ENCODE measurements at places on chromosomes 1 and 21.

- DNase-seq, result no peak
These were observed 3.2 kb downstream of the RAP1GAP start for GRCh38 chr1:21665711-21666575.

DNA sequence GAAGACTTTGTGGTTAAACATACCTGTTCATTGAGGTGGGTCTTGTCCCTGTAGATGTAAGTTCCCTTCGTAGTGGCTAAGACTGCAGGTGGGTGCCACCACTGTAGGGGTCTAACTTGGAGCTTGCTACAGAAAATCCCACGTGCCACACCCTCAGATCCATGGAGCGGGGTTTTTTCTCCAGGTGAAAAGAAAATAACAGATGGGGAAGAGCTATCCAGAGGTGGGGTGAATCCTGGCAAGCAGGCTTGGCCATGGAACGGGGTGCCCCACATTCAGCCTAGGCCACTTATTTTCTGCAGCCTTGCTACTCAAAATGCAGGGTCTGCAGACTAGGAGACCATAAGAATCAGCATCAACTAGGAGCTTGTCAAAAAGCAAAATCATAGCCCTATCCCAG is 24.0 kb downstream of the EXOC8 start:
- DNase-seq, result no peak

DNA sequence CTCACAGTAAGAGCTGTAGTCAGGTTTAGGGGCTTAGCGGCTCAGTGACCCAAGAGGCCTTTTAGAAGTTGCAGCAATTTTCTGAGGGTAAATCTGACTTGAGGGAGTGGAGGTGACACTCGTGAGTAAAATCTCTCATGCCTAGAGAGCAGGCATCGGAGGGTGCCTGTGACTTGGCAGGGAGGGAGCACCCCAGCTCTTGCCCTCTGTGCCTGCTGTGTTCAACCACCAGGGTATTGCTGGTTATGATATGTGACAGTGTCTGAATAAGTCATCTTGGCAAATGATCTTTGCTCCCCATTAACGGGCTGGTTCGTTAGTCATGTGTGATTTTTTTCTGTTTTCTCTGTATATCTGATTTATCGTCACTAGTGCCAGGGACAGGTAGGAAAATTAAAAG is 5.9 kb downstream of the MAN1C1 start:
- DNase-seq, result no peak

DNA sequence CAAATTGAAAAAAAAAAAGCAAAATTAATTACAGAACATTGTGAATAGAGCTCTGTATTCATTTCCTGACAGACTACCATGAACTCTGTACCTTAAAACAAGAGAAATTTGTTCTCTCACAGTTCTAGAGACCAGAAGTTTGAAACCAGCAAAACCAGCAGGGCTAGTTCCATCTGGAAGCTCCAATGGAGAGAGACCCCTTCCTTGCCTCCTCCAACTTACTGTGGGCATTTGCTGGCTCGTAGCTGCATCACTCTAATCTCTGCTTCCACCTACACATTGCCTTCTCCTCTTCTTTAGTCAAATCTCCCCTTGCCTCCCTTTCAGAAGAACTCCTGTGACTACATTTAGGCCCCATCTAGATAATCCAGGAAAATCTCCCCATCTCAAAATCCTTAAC is 56.5 kb downstream of the SYDE2 start:
- DNase-seq, result no peak

- DNase-seq, result no peak
These were observed 200.9 kb downstream of the RPS6KC1 start for GRCh38 chr1:213251972-213252371.

- DNase-seq, result no peak
These were observed 19.4 kb downstream of the URB2 start for GRCh38 chr1:229645324-229645993.

DNA sequence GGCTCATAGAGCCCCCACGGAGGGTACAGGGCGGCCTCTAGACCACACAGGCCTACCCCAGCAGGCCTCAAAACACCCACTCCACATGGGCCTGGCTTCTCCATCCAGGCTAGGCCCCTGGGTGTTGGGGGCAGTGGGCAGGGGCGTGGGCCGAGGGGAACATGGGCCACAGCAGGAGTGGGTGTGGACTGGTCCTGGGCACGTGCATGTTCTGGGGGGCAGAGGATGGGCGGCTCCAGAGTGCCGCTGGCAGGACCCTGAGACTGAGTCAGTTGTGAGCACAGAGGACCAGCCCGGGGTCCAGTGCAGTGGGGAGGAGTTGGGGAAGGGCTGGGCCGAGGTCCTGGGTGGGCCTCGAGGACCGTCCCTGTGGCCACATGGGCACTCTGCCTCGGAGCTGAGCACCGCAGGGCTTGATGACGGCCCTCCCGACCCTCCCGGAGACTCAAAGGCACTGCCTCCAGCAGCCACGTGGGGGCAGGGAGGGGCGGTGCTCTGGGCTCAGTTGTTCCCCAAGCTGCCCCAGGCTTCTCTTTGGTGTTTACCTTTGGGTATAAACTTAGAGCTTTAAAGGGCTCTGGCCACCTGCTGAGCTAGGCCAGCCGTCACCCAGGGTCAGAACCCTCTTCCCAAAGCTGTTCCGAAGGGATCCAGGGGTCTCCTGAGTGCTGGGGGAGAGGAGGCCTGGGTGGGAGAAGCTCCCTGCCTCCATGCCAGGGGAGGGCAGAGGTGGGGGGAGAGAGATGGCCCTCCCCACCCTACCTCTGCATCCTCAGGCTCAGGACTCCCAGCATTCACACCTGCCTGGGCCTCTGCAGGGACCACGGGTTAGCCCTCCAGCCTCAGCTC is 79.9 kb downstream of the MORN1 start:
- DNase-seq, result peak; percentile 41

DNA sequence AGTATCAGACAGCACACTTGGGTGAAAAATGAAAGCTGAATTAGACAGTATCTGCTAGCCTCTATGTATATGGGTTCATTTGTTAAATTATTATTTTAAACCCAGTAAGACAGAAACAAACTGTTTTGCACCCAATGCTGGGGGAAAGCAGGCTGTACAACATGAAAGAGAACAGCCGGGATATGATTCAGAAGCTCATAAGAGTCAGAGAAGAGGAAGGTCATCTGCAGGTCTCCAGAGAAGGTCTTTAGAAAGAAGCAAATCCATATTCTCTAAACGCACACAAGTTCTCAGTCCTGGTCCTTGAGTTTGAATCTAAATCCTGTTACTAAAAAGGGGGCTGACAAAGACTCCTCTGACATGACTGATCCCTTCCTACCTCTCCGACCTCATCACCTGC is 155.1 kb downstream of the SIPA1L2 start:
- no peak for DNase-seq

DNA sequence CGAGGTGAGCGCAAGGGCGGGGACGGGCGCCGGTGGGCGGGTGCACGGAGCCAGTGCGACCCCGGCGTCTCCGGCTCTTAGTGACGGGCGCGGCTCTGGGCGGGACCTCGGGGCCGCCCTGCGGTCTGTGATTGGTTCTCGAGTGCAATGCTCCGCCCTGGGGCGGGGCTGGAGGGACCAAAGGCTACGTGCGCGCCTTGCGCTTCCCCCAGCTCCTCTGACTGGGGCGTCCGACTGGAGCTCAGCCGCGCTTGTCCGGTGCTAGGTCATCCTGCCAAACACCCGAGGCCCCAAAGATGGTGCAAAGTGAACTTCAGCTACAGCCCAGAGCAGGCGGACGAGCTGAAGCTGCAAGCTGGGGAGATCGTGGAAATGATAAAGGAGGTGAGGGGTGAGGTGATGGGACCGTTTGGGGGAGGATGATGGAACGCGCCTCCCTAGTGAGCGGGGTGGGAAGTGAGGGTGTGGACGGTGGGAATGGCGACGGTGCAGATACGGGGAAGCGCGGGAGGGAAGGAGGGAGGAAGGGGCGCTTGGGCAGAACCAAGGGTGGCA is 811 bp downstream of the SH3D21 start:
- DNase-seq, result peak; percentile 89

GRCh38 chr21:15001113-15001512 is 63.7 kb downstream of the NRIP1 start:
- DNase-seq, result no peak

DNA sequence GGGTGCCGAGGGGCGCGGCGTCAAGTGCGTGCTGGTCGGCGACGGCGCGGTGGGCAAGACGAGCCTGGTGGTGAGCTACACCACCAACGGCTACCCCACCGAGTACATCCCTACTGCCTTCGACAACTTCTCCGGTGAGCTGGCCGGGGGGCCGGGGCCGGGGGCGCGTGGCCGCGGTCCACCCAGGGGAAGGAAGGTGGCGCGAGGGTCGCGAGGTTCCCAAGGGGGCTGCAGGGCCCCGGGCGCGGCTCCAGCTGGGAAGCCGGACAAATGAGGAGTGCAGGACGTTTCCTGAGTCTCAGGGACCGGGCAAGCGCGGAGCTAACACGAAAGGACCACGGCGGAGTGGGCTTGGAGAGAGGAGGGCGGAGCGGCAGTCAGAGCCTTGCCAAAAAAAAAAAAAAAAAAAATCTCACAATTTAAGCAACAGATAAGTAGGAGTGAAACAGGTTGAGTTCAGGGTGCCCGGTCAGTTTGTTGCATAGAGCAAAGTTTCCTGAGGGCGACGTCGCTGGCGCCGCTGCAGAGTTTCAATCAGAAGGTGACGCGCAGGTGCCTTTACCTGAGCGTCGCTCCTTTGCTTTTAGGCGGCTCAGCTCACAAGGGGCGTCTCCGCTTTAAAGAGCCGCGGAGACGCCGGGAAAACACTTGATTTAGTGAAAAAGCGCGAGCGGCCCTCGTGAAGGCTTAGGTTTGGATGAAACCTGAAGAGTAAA is 750 bp downstream of the RHOU start:
- DNase-seq, result no peak

- DNase-seq, result no peak
These were observed 55.1 kb upstream of the FASLG start for GRCh38 chr1:172603816-172604215.

DNA sequence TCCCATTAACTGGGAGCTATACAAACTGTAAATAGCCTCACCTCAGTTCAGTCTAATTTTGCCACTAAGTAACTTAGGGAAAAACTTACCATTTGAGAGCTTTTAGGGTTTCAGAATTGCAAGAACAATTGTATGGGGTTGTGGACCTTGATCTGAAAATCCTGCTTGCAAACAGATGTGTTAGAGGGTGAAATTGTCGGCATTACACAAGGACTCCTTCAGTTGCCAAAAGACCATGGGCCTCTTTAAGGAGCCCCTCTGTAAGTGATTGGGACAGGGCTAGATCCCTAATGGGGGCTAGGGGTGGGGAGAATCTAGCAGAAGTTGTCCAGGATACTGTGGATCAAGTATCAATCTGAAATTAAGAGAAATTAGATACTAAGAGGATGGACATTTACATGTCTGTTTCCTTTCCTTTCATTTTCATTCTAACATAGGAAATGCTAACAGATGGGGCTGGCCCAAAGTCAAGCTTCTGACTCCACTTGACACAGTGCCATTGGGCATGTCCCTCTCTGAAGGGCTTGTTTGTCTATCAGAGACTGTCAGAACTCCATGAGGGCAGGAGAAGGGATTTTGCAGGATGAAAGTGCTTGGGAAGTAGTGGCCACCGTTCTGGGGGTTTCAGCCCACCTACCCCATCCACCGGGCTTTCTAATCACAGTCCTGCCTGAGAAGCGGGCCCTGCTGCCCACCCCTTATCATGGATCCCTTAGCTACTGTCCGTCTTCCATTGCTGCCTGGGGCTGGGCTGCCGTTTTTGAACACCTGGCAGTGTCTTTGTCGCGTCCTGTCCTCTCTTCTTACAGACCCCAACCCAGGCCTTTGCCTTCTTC is 54.7 kb downstream of the STUM start:
- no peak for DNase-seq

GRCh38 chr1:50977575-50978143 is 7.6 kb downstream of the CDKN2C start:
- DNase-seq, result peak; percentile 40

- DNase-seq, result no peak
These were observed 78.5 kb downstream of the PLXNA2 start for GRCh38 chr1:208165659-208166058.

- DNase-seq, result no peak
These were observed 51.1 kb downstream of the HSF2BP start for GRCh38 chr21:43608225-43608624.

GRCh38 chr1:59814901-59815825 is at the start of gene HOOK1:
TSS of gene HOOK1 (plus strand) at chr1:59814949. CDS start at chr1:59815118, 169 bp downstream.
- DNase-seq, result no peak

GRCh38 chr1:170539154-170539553 is 7.2 kb downstream of the GORAB start:
- no peak for DNase-seq

- no peak for DNase-seq
These were observed at the start of gene PLD5 for GRCh38 chr1:242524571-242525359. TSS of gene PLD5 (minus strand) at chr1:242524697.

DNA sequence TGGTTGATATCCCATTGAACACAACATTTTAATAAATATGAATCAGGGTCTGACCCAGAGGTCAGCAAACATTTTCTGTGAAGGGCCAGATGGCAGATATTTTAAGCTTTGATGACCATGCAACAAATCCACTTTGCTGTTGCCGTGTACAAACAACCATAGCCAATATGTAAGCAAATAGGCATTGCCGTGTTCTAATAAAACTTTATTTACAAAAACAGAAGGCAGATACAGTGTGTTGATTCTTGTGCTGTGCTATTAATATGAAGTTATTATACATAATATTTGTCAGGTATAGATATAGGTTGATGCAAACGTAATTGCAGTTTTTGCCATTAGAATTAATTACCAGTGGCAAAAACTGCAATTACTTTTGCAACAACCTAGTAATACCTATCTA is 8.8 kb upstream of the XCL1 start:
- no peak for DNase-seq

- no peak for DNase-seq
These were observed 302.3 kb upstream of the PLD5 start for GRCh38 chr1:242826701-242827336.

DNA sequence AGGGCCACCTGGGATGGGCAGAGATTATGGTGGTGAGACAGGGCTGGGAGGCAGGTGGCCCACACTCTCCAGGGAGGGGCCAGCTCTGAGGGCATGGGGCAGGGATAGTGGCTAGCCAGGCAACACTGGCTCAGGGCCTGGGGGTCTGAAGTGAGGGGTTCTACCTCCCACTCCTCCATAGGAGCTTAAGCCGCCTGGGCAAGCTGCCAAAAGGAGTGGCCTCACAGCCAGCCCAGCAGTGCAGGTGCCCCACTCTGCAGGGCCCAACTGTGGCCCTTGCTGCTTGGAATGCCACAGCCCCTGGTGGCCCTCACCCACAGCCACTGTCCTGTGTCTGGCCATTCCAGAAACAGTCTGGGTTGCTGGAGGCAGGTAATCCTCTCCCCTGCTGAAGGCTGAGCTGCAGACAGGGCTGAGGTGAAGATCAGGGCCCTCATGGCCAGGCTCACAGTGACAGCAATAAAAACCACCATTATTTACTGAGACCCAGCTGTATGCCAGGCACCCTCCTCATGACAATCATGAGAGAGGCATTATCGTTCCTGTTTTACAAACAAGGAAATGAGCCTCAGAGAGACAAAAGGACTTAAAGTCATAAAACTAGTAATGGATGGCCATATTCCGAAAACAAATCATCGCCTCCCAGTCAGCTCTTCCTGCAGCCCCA is 31.0 kb downstream of the KIF21B start:
- DNase-seq, result no peak

DNA sequence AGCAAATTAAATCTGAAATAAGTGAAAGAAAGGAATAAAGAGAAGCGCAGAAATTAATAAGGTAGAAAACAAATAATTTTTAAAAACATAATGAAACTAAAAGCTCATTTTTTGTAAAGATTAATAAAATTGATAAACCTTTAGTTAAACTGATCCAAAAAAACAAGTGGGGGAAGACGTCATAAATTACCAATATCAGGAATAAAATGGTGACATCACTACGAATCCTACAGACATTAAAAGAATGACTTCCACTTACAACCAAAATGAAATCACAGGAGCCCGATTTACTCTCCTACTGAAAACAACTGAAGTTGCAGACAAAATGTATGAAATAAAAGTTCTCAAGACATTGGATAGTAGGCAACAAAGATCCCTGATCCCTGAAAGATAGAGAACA is 68.1 kb upstream of the IFFO2 start:
- DNase-seq, result no peak
